Activated CD4-positive, alpha-beta T cell treated with anti-CD3 and anti-CD28 coated beads for 36 hours (primary cell): ENCODE measurements at places on chromosomes 6 and 20. TPM values are rescaled to one million over a fixed set of nuclear protein-coding genes. Genes with fewer than 3 reads are reported as not detected.

- no peak for DNase-seq
Observed at GRCh38 chr6:111291336-111292259, 191.4 kb downstream of the REV3L start.

DNA sequence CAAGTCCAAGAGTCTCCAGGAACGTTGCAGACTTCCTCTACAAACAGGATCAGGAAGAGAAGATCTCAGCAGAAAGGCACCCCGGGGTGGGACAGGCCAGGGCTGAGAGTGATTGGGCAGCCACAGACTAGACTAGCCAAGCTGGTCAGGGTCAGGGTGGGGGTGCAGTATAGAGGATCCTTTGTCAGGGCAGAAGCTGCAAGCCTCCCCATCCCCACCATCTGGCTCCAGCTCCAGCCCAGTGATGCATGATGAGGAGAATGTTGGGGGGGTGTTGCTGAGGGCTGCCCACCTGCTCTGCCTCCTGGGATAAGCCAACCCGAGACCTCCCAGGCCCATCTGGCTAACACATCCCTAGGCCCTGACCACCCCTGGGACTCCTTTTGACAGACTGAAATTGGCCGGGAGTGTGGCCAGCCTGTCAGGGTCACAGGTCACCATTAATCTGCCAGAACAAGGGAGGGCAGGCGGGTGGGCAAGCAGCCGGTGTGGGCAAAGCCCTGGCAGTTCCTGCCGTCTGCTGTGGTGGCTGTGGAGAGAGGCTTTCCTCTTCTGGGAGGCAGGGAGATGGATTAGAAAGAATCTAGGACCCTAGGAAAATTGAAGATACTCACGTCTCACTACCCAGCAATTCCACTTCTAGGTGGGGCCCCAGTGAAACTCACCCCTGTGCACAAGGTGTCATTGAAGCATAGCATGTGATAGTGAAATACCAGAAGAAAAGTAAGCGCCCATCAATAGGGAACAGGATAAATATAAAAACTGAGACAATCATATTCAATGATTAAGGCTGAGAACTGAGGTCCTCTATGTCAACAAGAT is 22.1 kb upstream of the SNTA1 start:
- DNase-seq = no peak

DNA sequence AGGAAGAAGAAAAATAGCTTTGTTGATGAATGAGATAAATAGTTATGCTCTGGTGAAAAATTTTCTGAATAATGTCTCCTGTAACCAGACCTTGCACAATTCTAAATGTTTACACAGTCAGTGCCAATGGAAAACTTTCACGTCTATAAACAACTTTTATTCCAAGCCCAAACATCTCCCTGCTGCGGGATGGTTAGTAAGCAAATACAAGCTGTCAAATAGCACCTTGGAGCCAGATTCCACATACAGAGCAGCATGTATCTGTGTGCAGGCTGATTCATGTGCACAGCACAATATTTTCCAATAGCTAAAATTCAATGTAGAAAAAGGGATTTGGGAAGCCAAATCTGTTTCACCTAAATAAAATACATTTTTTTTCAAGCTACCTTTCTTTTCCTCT is 813.3 kb downstream of the HACE1 start:
- DNase-seq = no peak

- DNase-seq = no peak
Observed at GRCh38 chr20:19996917-19997316, 20.2 kb upstream of the NAA20 start.

GRCh38 chr6:31178143-31179041 is 7.9 kb upstream of the POU5F1 start:
- peak; percentile 20 for DNase-seq

GRCh38 chr20:32682508-32682987 is 8.8 kb upstream of the C20orf203 start:
- DNase-seq = no peak

DNA sequence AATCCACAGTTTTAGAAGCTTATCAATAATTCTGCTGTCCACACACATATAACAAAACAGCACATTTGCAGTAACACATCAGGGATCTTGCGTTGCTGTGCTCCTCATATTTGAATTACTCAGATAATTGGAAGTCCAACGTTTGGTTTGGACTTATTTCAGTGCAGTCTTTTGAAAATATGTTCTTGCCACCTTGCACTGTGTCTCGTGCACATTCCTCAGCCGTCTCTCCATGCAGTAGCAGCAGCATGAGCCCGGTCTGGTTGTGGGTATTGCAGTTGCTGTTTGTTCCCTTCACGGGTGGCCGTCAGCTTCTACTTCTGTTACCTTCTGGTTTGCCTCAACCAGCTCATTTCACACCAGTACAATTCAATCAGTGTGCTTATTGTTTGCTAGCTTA is 215.5 kb downstream of the SLC24A3 start:
- DNase-seq = no peak

DNA sequence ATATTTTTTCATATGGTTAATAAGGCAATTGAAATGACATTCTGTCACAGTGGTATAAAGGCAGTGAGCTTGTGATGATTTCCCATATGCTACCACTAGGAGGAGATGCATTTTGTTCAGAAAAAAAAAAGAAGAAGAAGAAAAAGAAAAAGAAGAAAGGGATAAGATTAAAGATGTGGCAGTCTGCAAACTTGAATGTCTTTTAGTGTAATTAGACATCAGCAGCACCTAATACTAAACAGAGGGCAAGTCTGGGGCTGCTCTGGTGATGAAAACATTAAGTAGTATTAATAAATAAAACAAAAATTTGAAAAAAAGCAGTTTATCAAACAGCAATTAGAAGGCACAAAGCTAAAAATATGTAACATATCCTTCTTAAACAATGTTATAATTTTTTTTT is 95.4 kb upstream of the DEFB112 start:
- DNase-seq = no peak

GRCh38 chr6:154478701-154479060 is 31.8 kb downstream of the CNKSR3 start:
- DNase-seq = no peak

- DNase-seq = peak; percentile 68
Observed at GRCh38 chr6:24283043-24283985, 74.5 kb downstream of the DCDC2 start.

GRCh38 chr6:141364694-141365093 is 768.0 kb upstream of the GJE1 start:
- DNase-seq = no peak

GRCh38 chr6:128073389-128073788 is 172.5 kb upstream of the THEMIS start:
- DNase-seq = no peak

DNA sequence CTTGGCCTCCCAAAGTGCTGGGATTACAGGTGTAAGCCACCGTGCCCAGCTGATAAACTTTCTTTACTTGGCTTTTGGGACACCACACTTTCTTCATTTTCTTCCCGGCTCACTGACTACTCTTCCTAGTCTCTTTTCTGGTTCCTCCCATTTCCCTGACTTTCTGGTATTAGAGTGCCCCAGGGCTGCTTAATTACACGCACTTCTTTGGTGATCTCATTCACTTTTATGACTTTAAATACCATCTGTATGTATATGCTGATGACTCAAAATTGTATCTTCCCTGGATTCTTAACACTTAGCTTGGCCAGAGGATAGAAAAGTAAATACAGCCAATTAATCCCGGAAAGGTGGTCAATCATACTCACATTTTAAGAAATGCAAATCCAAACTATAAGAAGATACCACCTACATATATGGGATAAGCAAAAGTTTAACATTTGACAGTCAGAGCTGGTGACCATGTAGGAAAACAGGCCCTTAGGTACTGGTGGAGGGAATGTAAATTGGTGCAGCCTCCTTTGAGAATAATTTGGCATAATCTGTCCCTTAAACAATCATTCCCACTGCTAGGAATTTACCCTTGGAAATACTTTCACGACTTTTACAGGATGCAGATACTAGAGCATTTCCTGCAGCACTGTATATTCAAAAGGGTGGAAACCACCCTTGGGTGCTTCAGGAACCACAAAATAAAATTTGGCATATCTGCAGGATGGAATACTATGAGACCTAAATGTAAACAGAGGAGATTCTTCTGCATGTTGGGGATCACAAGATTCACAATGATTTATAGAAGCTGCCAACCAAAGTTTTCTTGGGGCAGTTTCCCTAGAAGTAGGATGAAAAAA is 9.4 kb upstream of the NANP start:
- no peak for DNase-seq

- DNase-seq = peak; percentile 64
Observed at GRCh38 chr6:7108964-7109836, 1.4 kb downstream of the RREB1 start.

GRCh38 chr6:23875006-23875405 is 251.0 kb upstream of the NRSN1 start:
- DNase-seq = no peak

GRCh38 chr6:38579010-38579628 is 60.6 kb downstream of the BTBD9 start:
- DNase-seq = no peak

GRCh38 chr6:145275019-145275418 is 460.3 kb downstream of the EPM2A start:
- no peak for DNase-seq

DNA sequence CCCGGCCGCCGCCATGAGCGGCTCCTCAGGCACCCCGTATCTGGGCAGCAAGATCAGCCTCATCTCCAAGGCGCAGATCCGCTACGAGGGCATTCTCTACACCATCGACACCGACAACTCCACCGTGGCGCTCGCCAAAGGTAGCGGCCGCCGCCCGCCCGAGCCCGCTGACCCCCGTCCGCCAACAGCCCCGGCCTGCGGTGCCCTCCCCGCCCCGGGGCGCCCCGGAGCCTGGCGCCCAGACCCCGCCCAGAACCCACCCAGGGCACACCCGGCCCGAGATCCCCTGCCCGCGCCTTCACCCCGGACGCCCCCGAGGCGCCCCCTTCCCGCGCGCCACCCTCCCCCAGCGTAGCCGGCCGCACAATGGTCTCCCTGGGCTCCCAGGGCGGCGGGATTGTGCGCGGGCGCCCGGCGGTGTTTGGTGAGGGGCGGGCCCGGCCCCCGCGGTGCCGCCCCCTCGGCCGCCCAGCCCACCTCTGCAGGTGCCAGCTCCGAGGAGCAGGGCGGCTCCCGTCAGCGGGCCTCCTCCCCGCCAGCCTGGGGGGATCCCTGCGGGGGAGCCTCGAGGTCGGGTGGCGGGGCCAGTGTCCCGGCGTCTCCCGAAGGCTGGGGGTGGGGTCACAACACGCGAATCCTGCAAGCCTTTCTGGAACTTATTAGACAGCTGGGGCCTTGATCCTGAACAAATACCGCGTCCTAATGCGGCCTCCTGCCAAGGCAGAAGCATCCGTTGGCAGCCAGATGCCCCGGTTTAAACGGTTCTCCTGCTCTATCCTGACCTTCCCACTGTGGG is 577 bp downstream of the LSM14B start:
- peak; percentile 54 for DNase-seq

DNA sequence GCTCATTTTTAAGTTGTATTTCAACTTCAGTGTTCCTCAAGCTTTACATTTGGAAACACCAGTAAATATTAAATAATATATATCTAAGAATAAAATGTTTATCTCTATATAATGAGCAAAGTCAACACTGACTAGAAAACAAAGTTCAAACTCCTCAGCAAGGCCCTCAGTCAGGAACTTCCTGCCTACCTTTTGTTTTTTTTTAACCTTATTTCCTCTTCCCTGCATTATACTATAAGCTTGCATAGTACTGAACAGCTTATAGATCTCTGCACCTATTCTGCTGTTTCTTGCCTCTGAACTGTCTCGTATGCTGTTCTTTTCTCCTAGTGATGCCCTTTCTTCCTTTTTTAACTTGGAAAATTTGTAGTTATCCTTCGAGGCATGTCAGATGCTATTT is 29.6 kb downstream of the ADGB start:
- DNase-seq = no peak

DNA sequence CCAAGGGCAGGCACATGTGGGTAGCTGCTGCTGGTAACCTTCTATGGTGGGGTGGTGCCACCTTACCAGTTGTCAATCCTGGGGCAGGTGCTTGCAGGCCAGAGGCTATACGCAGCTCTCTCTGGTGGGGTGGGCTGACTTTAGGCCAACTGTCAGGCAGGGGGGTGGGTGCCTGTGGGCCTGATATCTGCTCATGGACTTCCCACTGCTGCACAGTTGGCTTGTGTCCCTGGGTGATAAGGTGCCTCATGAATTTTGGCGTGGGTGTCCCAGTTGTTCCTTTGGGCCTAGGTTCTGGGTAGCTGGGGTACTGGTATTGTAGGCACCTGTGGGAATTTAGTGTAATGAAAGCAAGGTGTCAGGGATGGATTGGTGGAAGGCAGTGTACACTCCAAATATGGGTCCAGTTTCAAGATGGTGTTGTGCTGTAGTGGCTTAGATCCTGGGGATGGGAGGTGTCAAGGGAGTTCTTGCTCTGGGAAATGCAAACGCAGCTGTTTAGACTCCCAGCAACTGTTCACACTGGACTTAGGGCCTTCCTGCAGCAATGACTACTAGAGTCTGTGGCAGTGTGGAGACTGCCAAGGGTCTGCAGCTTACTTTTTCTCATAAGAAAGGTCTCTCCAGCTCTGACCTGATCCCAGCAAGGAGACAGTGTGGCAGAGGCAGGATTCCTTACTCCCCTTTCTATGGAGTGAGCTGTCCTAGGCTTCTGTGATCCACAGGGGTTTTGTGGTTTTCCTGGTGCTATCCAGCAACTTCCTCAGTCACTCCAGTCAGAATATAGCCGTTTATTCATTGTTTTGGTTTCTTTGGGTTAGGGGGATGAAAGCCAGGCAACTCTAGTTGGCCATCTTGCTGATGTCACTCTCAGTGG is 128.2 kb downstream of the CRYBG1 start:
- DNase-seq = no peak

- no peak for DNase-seq
Observed at GRCh38 chr6:168469521-168469920, 28.5 kb downstream of the SMOC2 start.

DNA sequence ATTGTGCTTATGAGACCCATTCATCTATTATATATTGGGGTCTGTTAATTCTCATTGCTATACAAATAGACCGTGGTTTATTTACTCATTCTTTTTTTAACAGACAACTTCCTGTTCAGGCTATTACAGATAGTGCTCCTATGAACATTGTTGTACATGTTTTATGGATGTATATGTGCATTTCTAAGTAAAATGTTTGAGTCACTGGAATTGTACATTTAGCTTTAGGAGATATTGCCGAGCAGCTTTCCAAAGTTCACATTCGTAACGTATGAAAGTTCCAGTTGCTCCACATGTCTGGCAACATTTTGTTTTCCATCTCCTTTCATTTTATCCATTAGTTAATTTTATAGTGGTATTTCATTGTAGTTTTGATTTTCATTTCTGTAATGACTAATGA is 19.1 kb downstream of the SLC17A2 start:
- DNase-seq = no peak

SLA2 gene
- total RNA-seq = 52.6 TPM

COL9A3 gene
- not detected for total RNA-seq

SAPCD1 gene
- total RNA-seq = 13.2 TPM

SYCP2 gene
- total RNA-seq = 1.5 TPM

ATP9A gene
- total RNA-seq = 2.2 TPM

TRAM2 gene
- 3.6 TPM for total RNA-seq

PLEKHG1 gene
- 8.2 TPM for total RNA-seq

TFEB gene
- total RNA-seq = 8.5 TPM

MOG gene
- not detected for total RNA-seq

PROKR2 gene
- total RNA-seq = not detected

CTCFL gene
- total RNA-seq = not detected

BEND3 gene
- total RNA-seq = 5.5 TPM

CFAP206 gene
- not detected for total RNA-seq

PRR18 gene
- 0.11 TPM for total RNA-seq
